ENCODE measurements at places on chromosomes 7 and 10. TPM values are rescaled to one million over a fixed set of nuclear protein-coding genes. Genes with fewer than 3 reads are reported as not detected.

EBF3 gene
- 1.5 TPM for total RNA-seq

ADRB1 gene
- 0.14 TPM for total RNA-seq

SLC39A12 gene
- 0.05 TPM for total RNA-seq

DNA sequence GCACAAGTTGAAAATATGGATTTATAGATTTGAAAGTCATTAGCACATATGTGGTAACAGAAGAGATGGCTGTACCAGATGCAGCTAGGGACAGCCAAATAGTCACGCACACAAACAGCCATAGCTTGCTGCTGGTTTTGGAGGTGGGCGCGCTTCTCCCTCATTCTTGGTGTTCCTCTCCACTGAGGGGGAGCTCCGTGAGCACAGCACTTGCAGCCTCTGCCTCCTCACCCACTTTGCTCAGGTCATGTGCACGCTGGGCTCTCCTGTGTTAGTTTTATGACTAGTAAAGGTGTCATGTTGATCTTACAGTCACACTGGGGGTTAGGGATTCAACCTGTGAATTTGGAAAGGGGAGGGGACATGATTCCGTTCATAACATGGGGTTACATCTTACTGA is 8.5 kb upstream of the ZNF786 start:
- no peak for DNase-seq

CALML3 gene
- total RNA-seq: 144 TPM
